ENCODE measurements at places on chromosomes 5 and 9.

- DNase-seq = no peak
Measured at GRCh38 chr5:111132076-111132475, 39.9 kb downstream of the WDR36 start.

- DNase-seq = no peak
Measured at GRCh38 chr9:131449276-131449675, 53.4 kb upstream of the POMT1 start.

GRCh38 chr9:98874721-98875255 lies 67.3 kb downstream of the GALNT12 start:
- no peak for DNase-seq

DNA sequence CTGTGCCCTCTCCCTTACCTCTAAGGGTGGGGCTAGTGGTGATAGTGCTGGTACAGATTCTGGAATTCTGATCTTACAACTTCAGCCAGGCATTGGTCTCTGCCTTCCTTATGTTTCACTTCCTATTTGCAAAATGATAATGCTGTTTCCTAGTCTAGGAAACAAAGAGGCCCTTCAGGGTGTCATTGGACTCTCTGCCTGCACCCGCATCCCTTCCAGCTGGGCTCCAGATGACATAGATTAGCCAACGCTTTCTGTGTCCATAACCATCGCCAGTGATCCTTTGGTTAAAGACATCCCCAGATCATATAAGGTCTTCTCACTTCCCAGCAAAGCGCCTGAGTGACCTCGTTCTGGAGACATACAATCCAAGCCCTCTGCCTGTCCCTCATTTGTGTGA lies 180.7 kb downstream of the ERCC6L2 start:
- DNase-seq = no peak

GRCh38 chr5:86890375-86890774 lies 272.6 kb downstream of the COX7C start:
- DNase-seq = no peak

- DNase-seq = no peak
Measured at GRCh38 chr5:56426693-56427092, 193.6 kb upstream of the ANKRD55 start.

DNA sequence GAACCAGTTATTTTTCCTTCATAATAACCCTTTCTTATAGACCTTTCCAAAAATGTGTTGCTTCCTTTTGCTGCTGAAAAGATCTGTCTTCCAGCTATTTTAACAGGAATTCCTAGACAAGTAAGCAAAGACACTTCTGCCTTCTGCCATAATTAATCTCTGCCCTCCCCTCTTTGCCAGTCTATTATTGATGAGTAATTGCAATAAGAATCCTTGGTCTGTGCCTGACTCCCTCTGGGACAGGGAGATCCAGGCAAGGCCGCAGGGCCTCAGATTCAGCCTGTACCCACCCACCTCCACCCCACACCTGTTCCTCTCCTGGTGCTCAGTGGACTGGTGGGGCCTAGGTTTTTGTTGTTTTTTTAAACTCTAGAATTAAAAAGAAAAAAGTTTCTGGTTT lies 8.3 kb downstream of the FOXD1 start:
- no peak for DNase-seq

GRCh38 chr9:126222835-126223431 lies 103.7 kb upstream of the MVB12B start:
- DNase-seq = no peak

GRCh38 chr5:167317884-167318283 lies 973.6 kb upstream of the WWC1 start:
- no peak for DNase-seq

- DNase-seq = no peak
Measured at GRCh38 chr9:117821954-117822353, 117.8 kb downstream of the TLR4 start.

- DNase-seq = no peak
Measured at GRCh38 chr9:134517069-134517680, 124.4 kb upstream of the COL5A1 start.

- DNase-seq = no peak
Measured at GRCh38 chr5:58595952-58596351, 13.1 kb downstream of the RAB3C start.

- no peak for DNase-seq
Measured at GRCh38 chr5:28473531-28474107, 1435.2 kb upstream of the CDH9 start.

DNA sequence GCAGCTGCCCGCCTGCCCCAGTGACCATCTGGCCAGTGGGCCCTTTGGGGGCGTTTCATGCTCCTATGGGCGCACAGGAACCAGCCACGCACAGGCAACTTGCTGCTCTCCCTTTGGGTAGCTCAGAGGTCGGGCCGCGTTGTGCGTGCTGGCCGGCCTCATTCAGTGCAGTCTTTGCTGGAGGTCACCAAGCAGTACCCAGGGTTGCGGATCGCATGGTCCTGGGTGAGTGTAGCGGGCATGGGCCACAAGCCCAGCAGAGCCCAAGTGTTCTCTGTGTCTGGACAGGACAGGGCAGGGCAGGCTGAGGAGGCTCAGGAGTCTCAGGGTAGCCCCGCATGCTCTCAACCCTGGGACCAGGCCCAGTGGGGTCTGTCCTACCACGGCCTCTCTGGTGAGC lies 9.9 kb upstream of the MRNIP start:
- DNase-seq = no peak

DNA sequence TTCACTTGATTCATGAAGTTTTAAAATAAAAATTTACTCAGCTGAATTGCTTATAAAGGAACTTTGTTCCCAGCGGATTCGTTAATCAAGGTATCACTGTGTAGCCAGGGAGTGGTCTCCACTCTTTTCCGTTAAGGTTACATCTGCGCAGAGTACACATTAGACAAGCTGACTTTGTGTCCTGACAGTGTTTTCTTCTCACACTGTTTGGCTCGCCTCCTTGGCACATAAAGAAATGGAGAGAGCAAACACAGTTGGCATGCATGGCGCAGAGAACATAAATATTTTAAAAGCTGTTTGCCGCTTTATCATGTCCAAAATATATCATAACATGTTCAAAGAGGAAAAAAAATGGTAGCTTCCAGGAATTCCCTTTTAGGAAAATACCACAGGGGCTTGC lies 153.2 kb downstream of the EDIL3 start:
- no peak for DNase-seq

- no peak for DNase-seq
Measured at GRCh38 chr5:77885519-77885918, 109.4 kb upstream of the TBCA start.

DNA sequence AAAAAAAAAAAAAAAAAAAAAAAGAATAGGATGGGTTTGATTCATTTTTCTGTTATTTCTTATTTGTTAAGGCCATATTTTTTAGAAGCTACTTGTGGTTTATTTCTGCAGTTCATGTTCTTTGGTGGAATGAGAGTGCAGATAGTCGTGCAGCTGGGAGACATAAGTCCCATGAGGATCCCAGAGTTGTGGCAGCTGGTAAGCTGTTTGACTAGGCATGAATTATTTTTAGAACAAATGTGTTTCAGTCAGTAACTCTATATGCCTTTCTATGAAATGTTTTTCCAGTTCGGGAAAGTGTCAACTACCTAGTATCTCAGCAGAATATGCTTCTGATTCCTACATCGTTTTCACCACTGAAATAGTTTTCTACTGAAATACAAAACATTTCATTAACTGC lies 5.0 kb upstream of the NIPSNAP3B start:
- no peak for DNase-seq

- DNase-seq = no peak
Measured at GRCh38 chr9:35521708-35522107, 31.8 kb downstream of the RUSC2 start.

DNA sequence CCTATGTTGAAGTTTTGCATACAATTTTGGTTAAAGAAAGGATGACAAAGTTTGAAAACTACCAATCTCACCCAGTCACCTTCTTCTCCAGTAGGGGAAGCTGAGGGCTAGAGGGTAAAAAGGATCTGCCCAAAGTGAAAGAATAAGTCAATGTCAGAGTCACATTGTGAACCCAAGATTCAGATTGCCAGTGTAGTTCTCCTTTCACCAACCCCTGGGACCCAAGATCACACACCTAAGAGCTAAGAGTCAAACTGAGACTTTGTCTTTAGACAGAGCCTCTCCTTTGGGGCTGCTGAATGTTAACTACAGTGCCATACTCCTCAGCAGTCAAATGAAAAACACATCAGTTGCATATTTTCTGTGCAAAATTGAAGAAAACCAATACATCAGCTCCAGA lies 210.6 kb downstream of the ATP10B start:
- no peak for DNase-seq

DNA sequence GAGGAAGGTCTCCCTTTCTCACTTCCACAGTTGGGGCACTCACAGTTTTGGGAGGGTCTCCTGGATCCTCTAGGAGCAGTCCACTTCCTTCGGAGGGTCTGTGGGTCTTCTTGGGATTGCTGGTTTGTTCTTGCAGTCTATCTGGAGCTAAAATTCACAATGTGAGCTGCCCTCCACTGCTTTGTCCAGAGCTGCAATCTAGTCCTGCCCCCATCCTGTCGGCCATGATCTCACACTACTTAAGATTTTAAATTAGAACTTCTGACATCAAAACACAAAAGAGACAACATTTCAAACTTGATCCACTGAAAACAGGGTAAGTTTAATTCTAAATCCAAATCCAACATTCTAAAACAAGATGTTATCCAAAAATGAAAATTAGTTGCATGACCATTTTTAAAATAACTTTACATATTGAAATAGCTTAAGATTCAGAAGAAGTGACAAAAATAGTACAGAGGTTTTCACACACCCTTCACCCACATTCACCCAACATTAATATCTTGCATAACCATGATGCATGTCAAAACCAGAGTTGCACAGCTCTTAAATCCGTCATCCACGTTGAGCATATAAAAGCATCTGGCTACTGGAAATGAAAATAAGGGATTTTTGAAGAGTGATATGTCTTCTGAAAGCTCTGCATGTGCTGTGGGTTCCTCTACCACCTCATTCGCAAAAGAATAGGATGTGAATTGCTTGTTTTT lies 113.7 kb upstream of the EPB41L4A start:
- no peak for DNase-seq

DNA sequence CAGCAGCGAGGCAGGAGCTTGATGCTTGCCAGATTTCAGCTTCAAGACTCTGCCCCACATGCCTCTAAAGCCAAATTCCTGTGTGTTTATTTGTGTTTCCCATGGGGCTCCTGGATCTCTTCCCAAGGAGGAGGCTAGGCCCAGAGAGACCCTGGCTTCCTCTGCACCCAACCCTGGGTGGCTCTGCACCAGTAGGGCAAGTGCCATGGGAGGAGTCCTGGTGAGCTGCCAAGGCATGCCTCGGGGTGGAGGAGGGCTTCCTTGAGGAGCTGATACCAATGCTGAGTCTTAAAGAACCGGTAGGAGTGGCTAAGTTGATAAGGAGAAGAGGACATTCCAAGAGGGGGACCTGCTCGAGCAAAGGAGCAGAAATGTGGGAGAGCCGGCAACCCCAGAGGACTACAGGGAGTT lies 6.8 kb upstream of the TIFAB start:
- DNase-seq = no peak

DNA sequence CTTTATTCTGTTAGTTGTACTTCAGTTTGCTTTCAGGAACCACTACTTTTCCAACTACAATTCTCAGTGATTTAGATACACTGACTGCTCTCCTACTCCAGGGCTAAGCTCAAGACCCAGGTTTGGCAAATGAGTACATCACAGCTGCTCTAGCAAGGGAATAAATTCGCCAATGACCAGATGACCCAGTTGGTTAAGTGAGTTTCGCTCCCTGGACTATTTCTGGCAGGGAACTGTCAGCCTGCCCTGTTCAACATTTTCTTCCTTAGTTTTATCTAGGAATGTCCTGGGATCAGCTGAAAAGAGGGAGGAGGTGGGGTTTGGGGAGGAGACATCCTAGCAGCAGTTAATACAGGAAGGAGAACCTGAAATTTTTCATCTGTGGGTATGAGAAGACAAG lies 6.4 kb upstream of the STARD4 start:
- no peak for DNase-seq

DNA sequence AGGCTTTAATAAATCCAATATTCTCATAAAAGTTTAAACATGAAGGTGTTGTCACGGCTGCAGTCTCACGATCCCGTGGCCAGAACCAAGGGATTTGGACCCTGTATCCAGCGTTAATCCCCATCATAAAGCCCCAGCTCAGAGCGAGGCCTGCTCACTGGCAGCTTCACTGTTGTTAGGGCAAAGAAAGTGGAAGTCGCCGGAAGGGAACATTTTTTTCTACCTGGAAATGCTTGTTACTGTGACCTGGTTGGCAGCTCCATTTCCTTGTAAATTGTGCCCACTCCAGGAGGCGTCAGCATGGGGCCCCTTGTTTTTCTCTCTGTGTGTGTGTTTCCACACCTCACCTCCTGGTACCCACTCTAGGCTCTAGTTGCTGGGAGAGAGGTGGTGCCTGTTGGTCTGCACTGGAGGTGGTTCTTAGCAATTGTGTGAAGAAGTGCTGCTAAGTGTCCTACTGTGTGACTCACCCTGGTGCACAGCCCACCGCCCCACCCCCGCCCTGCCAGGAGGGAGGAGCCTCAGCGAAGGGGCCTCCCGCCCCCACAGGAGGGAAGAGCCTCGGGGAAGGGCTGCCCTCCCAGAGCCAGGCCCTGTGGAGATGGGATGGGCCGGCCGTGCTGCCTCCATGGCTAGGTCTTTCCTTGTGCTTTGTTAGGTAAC lies 105.1 kb downstream of the EHMT1 start:
- no peak for DNase-seq

DNA sequence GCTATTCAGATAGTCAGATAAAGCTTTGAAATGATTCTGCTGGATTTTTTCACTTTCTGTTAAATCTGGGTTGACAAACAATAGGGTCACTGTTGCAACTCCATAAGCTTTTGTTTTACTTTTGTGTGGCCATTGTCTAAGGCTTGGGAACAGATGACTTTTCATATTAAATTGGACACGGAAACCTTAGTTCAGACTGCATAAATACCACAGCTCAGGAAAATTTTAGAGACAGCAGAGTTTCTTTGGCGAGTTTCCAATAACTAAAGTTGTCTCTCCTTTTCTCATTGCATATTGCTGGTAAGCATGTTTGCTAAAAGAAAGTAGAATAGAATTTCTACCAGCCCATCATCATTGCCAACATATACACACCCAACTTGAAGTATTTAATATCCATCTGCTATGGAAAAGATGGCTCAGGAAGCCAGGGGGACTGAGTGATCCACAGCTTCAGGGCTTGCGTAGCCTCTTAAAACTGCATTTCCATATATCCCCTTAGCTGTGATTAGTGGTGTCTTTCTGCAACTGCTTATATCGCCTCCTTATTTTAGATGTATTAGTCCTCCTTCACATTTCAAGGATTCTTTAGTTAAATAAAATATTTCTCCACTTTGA lies 168.2 kb downstream of the ARHGAP26 start:
- DNase-seq = no peak

DNA sequence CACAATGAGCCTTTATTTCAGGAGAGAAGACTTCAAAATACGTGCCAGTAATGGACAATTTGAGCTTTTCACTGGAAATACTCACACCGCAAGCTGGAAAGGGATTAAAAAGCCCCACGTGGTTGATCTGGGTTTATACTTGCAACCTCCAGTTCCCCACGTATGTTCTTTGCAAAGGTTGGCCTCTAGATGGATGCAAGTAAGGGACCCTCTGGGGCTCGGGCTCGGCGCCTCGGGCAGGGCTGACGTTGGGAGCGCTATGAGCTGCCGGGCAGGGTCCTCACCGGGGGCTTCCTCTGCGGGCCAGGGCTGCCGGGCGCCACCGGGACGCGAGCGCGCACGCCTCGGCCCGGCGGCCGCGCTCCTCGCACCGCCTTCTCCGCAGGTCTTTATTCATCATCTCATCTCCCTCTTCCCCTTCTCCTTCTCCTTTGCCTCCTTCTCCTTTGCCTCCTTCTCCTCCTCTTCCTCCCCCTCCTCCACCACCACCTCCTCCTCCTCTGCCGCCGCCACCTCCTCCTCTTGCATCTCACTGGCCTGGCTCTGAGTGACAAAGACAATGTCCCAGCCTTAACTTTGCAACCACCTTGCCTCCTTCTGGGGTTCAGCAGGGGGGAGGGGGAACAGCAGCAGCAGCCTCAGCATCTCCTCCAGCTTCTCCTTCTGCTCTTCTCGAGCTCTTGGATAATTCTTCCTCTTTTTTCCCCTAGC lies 701 bp upstream of the ZNF462 start:
- DNase-seq = no peak
